ENCODE measurements at places on chromosomes 3 and 15.

DNA sequence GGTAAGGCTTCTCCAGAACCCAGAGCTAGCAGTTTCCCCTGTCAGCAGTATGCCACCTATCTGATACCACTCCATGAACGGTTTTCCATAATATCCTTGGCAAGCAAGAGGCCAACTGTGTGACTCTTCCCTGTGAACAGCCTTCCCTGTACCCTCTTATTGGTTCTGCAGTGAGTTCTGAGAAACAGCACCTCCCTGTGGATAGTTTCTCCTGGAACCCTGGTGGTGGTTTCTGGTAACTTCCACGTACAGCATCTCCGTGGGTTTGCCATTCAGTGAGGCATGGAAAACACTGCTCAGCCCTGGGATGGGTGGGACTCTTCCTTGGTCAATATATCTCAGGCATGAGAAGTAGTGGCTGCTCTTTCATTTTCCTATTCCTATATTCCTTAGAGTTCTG lies 19.4 kb upstream of the SERPINI2 start:
- no peak for DNase-seq

DNA sequence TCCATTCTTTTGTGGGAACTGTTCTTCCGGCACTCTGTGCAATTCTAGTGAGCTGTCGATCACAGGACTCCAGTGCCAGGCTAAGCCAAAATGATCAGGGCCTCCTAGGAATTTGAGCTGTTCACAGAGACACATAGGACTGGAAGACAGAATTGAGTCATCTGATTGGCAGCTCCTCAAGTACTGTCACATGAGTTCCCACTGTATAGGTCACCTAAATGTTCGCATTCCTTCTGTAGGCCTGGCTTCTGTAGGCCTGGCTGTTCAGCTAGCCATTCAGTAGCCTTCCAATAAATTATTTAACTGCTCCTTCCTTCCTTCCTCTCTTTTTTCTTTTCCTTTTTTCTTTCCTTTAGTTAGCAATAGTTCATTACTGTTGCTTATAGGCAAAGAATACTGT lies 4.3 kb downstream of the PROS1 start:
- DNase-seq = no peak

DNA sequence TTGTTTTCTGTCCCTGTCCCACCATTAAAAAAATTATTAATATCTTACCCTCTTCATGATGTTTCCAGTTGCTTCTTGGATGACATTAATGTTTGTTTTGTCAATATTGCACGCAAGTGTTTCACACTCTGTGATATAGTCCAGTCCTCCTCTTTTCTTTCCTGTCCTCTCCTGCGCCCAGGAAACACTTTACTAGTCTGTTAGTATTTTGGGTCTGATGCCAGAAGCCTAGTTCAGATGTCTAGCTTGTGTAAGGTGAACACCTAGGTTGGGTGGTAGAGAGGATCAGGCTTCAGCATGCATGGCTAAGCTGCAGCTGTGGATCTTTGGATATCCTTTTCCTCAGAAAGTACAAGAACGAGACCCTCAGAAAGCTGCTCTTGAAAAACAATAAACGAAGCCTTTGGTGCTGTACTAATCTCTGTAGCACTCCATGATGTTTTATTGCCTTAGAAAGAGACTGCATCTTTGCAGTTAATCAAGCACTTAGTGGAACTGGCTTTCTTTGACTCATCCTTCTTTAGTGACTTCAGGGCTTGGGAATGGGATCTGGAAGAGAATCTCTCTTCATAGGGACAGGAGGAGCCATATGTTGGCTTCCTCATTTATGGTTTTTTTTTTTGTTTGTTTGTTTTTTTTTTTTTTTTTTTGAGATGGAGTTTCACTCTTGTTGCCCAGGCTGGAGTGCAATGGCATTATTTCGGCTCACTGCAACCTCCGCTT lies 253.4 kb downstream of the LPP start:
- DNase-seq = no peak

DNA sequence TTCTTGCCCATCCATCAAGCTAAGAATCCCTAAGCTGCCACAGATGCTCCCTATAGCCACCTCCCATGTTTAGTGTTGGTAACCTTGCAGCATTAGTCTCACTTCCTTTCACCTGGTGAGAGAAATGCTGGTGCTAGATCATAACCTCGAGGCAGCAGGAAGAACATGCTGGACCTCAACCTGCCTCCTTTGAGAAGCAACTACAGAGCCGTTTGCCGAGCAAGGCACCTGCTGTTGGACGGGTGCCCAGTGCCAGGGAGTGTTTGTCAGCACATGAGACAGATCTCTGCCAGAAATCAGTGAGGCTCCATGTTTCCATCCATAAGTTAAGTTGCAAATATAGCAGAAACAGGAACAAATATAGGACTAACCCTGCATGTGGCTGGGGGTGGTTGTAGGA lies 955.7 kb downstream of the TUSC7 start:
- DNase-seq = no peak

- no peak for DNase-seq
These were observed 30.1 kb downstream of the FNDC3B start for GRCh38 chr3:172069478-172069877.

DNA sequence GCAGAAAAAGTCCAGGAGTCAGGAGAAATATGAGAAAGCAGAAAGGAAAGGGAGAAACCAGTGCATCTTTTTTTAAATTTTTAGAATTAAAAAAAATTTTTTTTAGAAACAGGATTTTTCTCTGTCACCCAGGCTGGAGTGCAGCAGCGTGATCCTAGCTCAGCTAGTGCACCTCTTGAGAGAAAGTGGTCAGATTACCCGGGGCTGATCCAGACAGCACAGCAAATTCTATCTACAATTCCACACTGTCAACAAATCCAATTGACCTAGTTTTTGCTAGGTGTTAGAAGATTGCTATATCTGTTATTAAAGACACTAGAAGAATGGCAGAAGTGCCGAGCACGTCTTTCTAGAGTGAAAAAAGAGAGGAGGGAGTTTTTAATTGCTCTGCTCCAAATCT lies 117.3 kb downstream of the RFTN1 start:
- DNase-seq = no peak

DNA sequence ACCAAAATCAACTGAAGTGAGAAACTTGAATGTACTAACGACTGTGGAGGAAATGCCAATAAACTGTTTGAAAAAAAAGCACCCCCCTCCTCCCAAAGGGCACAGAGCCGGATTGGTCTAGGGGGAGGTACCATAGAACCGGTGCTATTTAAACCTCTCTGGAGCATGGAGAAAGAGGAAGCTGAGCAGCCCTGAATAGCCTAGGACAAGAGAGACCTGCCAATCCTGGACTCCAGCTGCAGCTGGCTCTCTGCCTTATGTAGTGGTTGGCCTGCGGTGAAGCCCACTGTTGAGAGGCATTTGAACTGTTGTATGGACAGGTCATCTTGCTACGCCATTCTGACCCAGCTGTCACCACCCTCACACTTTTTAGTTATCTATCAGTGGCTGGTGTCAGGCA lies 1.5 kb upstream of the SH3GL3 start:
- no peak for DNase-seq

All from activated effector memory CD4-positive, alpha-beta T cell treated with Interleukin-2 at 50 U/mL for 16 hours (primary cell).